ENCODE measurements at places on chromosomes 4 and X. TPM values are rescaled to one million over a fixed set of nuclear protein-coding genes. Genes with fewer than 3 reads are reported as not detected.

- DNase-seq: no peak
Observed at GRCh38 chr4:129040471-129040870, 52.9 kb downstream of the SCLT1 start.

CHRNA9 gene
- total RNA-seq: not detected

DNA sequence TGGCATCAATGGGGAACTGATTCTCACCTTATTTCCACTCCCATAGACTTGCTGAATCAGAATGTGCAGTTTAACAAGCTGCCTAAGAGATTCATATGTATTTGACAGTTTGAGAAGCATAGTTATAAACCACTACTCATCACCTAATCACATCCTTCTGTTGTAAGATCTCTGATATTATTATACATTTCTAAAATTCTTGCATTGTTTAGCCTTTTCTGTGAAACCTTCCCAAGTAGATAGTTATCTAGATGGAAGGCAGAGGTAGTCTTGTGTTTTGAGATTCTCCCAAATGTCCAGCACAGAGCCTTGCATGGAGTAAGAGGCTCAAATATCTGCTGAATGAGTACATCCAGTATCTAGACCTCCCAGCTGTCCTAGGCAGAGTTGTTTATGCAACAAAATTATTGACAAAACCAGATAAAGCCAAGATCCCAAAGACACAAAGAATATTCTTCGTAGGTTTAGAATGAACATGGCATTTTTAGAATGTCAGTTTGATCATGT is 227.3 kb downstream of the KDR start:
- DNase-seq: no peak

FRAS1 gene
- 1.7 TPM for total RNA-seq

- DNase-seq: no peak
Observed at GRCh38 chr4:173119818-173120217, 48.8 kb upstream of the GALNT7 start.

- DNase-seq: peak; percentile 81
Observed at GRCh38 chr4:28176942-28177341, 1316.3 kb downstream of the STIM2 start.

DNA sequence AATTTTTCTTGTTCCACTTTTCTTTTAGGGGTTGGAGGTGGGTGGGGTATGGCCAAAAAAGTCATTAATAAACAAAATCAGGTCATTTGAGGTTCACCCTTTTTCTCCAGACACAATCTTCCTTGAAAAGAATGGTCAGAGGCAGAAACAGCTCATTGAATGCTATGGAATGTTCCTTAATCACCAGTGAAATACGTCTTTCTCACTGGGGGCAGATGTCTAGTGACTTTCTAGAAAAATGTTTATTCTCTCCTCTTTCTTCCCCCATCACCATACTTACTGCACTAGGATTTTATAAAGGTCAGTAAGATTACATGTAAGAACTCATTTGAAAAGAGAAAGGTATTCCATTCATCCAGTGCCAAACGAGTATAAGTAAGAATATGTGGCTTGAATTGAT is 44.5 kb downstream of the MGST2 start:
- no peak for DNase-seq

DNA sequence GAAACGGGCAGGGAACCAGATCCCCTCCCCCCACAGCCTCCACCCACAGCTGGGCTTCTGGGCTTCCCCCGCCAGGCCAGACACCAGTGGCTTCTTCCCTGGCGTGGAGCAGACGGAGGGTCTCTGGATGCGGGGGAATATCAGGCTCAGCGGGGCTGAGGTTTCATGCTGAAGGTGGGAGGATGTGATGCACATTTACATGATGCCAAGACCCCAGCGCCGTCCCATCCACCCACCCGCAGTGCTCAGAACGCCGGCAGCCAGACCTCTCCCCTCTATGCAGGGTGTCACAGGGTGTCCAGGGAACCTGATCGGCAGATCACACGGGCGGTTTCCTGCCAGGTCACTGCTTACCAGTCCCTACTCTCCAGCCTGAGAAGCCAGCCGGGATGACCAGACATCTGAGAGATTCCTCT is 12.8 kb upstream of the TNIP2 start:
- no peak for DNase-seq

- DNase-seq: no peak
Observed at GRCh38 chr4:101356928-101357327, 9.6 kb upstream of the PPP3CA start.

EPGN gene
- 146 TPM for total RNA-seq

DNA sequence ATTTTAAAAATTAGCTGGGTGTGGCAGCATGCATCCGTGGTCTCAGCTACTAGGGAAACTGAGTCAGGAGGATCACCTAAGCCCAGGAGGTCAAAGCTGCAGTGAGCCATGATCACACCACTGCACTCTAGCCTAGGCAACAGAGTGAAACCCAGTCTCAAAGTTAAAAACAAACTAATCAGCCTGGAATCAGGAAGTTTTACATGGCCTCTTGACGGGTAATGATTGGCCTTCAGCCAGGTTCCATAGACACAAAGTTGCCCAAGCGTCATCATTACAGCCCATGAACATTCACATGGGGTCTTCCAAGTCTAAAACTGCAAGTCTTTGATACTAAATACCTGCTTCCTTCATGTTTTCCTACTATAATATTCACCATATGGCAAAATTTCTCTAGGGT is 10.0 kb upstream of the RGN start:
- no peak for DNase-seq

- DNase-seq: peak; percentile 9
Observed at GRCh38 chrX:133776072-133776471, 209.3 kb downstream of the GPC3 start.

SLIT2 gene
- total RNA-seq: not detected

IGFBP7 gene
- 4.3 TPM for total RNA-seq

- no peak for DNase-seq
Observed at GRCh38 chr4:153494562-153494961, 28.4 kb downstream of the TMEM131L start.

DNA sequence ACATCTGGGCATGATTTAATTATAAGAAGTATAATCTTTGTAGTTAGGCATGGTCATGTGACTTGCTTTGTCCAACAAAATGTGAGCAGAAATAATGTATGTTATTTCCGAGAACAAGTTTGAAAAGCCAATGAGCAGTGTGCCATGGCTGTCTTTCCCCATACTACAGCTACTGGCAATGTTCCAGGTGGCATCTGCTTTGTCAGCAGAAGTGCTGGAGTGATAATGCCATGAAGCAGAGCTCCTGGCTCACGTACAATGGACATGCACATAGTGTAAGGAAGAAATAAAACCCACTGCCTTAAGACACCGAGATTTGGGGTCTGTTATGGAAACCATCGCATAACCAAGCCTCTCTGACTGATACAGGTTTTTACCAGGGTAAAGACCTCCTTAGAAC is 212.6 kb upstream of the RASGEF1B start:
- DNase-seq: no peak

GRCh38 chr4:15004739-15005301 is 2.5 kb downstream of the CPEB2 start:
- DNase-seq: no peak

FGF2 gene
- total RNA-seq: 51.4 TPM

SH3D19 gene
- 20.4 TPM for total RNA-seq

DNA sequence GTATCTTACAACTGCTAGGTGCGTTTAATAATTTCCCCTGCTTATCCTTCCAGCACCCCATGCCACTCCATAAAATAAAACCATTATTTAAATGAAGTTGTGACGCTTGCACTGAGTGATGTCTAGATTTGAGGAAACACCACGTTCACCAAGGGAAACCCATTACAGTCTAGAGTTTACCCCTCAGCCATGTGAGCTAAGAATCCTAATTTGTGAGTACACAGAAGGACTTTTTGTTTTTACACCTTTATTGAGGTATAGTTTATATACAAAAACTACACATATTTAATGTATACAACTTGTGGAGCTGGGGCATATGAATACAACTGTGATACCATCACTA is 326.8 kb downstream of the RAPGEF2 start:
- no peak for DNase-seq

F8A1 gene
- 25.8 TPM for total RNA-seq

CHST7 gene
- 6.9 TPM for total RNA-seq

DNA sequence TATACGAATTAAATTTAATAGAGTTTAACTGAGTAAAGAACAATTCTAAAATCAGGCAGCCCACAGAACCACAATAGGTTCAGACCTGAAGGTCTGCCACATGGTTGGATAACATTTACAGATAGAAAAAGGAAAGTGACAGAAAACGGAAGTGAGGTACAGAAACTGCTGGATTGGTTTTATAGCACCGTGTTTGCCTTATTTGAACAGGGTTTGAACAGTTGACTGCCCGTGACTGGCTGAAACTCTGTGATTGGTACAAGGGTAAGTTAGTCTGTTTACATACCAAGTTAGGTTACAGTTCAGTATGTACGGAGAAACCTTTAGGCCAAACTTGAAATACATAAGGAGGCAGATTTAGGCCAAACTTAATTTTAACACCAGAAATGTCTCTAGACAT is 64.1 kb upstream of the ATXN3L start:
- no peak for DNase-seq

Measured in NCI-H460 (cell line).